ENCODE measurements at places on chromosomes 1 and 21.

DNA sequence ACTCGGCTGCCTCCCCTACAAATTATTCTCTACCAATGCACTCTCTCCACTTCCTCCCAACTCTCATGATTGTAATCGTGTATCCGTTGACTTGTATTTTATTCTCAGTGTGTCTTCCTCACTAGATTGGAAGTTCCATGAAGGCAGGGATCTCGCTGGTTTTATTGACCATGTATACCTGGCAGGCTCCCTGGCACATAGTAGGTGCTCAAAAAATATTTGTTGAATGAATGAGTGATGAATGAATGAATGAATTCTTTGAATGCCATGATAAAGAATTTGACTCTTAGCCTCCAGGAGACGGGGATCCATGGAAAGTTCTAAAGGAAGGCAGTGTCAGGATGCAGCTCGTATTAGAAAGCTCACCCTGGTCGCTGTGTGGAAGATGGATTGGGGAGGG, 28.8 kb upstream of the WASF2 start:
- no peak for DNase-seq

DNA sequence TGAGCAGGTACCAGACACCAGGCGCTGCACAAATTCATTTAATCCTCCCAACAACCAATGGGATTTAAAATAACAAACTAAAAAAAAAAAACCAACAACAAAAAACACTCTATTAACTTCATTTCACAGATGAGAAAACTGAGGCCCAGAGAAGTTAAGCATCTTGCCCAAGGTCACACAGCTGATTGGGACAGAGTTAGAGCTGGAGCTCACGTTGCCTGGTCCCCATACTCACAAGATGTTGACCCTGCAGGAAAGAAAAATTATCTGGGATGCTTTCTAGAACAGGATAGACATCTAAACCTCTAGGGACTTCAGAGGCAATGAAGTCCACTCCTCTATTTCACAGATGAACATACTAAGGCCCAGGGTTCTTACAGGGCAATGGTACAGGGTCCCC, 175.3 kb downstream of the PSMG1 start:
- no peak for DNase-seq

DNA sequence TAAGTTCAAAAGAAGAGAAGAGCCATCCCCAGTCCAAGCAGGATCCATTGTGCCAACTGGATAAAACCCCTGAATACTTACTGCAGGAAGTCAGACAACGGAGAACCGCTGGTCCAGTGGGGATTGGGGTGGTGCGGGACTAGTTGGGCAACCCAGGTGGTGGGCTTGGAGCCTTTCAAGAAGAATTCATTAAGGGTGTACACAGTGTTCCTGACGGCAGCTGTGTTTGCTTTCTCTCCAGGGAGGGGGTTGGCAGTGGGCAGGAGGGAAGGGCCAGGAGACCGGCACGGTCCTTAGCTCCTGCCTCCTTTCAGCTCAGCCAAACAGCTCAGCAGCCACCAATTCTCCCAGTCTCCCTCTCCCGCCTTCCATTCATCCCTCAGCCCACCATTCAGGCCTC, 7.1 kb upstream of the CDK18 start:
- no peak for DNase-seq

DNA sequence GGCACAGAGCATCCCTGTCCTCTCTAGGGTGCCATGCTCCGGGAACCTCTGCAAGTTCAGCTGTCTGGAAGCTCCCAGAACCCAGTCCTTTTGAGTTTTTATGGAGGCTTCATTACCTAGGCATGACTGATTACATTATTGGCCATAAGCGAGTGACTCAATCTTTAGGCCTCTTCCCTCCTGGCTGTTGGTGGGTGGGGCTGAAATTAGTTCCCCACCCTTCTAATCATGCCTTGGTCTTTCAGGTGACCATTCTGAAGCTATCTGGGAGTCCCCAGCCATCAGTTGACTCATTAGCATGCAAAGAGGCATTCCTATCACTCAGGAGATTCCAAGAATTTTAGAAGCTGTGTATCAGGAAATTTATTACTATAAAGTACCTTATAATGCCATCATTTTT, 46.6 kb downstream of the WLS start:
- no peak for DNase-seq

- DNase-seq: peak; percentile 65
Observed at GRCh38 chr21:32712043-32712442, 15.8 kb downstream of the SYNJ1 start.

Data from GM20000 (cell line).